ENCODE measurements at places on chromosomes 13 and 19.

DNA sequence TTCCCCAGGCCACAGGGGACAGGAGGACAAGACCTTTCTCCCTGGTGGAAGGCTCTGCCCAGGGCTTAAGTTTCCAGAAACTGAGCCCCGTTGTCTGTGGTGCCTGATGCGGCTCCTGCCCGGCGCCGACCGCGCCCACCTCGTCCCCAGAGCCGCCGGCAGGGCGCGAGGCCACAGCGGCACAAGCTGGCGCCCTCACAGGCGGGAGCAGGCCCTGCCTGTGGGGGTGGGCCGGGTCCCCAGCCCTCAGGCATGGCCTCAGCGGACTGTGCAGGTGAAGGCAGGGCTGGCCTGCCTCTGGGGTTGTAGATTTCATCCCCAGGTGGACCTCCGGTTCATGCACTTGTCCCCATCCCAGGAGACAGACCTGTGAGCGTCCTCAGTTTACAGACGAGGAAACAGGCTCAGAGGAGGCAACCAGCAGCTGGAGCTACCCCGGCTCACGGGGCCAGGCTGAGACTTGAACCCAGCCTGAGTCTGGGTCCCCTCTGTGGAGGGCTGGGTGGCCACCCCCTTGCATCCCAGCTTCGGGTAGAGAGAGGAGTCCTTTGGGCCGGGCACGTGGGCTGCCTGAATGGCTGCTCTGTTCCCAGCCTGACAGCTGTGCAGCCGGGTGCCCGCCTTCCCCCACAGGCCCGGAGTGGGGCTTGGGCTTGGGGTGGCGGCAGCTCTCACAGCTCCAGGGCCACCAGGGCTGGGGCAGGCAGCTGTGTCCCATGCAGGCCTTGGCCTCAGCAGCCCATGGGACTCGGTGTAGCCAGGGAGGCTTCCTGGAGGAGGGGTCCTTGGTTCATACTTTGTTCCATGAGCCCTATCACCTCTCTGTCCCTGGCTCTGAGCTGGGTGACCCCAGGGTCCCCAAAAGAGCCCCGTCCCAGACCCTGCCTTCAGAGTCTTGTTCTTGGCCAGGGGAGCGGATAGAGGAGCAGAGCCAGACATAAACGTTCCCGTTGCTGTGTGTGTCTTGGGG, 26.8 kb downstream of the PIAS4 start:
- DNase-seq = no peak

DNA sequence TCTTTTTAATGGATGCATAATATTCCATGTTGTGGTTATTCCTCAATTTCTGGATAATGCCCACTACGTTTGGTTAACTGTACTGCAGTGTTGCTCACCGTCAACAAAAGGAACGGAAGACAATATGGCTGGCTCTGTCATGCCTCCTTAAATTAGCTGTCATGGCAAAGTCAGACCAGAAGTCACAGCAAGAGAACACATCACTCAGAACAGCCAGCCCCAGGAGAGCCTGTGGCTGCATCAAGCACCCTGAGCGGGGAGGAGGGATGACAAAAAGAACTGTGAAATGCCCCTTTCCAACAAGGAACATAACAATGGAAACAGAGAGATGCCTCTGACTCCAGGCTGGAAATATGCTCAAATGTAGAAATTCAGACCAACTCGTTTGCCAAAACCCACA, 366.0 kb upstream of the ZNF507 start:
- peak; percentile 22 for DNase-seq

DNA sequence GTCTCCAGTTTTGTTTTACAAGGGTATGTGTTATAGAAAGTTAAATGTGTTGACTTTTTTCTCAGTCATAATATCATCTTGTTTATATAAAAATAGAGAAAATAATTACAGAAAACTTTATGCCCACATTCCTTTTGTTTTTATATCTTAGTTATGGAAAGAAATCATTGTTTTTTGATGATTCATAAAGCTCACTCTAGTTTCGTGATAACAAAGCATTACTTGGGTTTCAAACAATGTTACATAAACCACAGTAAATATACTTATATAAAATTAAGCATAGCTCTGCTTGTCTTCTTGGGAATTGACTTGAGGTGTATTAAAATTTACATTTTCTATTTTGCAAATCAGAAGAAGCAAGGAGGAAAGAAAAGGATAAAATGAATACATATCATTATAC, 111.8 kb downstream of the SGCG start:
- DNase-seq = no peak

DNA sequence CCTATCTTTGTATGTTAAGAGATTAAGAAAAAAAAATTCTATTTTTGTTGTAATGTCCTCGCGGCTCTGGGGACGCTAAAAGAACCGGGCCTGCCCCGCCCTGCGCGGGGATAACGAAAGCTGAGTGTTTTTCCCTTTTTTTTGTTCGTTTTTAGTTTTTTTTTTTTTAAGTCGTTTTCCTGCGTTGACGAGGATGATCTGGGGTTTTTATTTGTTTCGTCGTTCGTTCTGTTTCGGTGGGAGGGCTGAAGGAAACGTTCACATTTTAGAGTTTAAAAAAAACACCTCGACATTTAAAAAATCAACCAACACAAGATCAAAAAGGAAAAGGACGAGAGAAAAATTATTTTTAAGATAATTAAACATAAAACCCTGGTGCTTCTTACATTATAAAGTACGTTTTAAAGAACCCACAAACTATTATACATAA, 5.6 kb downstream of the LYL1 start:
- DNase-seq = no peak

- no peak for DNase-seq
These were observed at the start of gene GAS6 for GRCh38 chr13:113863524-113864272. Gene GAS6, minus strand, starts transcription at chr13:113864076. Its CDS starts 156 bp downstream, at chr13:113863920.

DNA sequence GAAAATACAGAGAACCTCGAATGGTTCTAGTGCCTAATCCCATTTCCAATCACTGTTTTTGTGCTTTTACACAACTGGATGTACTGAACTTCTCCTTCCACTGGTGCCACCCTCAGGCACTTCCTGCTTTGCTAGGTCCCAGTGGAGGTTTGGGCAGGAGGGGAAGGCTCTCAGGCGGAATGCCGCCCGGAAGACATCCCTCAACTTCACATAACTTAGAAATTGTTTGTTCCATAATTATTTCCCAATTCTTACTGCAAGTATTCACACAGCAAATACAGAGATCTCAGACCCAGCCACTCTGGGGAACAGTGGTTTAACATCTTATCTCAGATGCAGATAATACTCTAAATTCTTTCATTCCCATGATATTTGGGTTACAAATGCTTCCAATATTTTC, 195.7 kb upstream of the IPO5 start:
- no peak for DNase-seq

- no peak for DNase-seq
These were observed 193.1 kb downstream of the ZIC5 start for GRCh38 chr13:99778500-99778899.

GRCh38 chr19:28289295-28290063, 923.5 kb downstream of the UQCRFS1 start:
- DNase-seq = no peak

DNA sequence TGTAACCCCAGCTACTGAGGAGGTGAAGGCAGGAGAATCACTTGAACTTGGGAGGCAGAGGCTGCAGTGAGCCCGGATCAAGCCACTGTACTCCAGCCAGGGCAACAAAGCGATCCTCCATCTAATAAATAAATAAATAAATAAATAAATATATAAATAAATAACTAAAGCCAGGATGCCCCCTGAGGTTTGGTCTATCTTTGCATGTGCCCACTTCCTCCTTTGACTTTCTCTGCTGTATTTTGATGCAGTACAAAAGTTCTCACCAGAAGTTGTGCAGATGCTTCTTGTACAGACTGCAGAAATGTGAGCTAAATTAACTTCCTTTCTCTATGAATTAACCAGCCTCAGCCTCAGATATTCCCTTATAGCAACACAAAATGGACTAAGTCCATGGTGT, 6.5 kb upstream of the N4BP2L2 start:
- no peak for DNase-seq

GRCh38 chr13:32007494-32007893, 24.1 kb upstream of the FRY start:
- DNase-seq = no peak

- peak; percentile 57 for DNase-seq
These were observed 17.6 kb downstream of the ELL start for GRCh38 chr19:18503971-18504885.

GRCh38 chr19:50488389-50489194, 11.9 kb upstream of the GARIN5A start:
- DNase-seq = no peak
